ENCODE measurements at places on chromosomes 2 and 18. TPM values are rescaled to one million over a fixed set of nuclear protein-coding genes. Genes with fewer than 3 reads are reported as not detected.

The DNER gene
- total RNA-seq = 83.2 TPM

The UPP2 gene
- 0.33 TPM for total RNA-seq

The TCF4 gene
- 441 TPM for total RNA-seq

The TDRD15 gene
- total RNA-seq = not detected

The SERPINB4 gene
- not detected for total RNA-seq

The GCA gene
- 32.6 TPM for total RNA-seq

The NCL gene
- 289 TPM for total RNA-seq

The GDF7 gene
- 1.9 TPM for total RNA-seq

All from camera-type eye (tissue), 1 donor.